CD4-positive, alpha-beta T cell treated with Interferon alpha-2 for 1 hour (primary cell): ENCODE measurements at places on chromosomes 13 and 19.

- DNase-seq = no peak
These were observed 163.1 kb upstream of the TSHZ3 start for GRCh38 chr19:31512181-31512970.

GRCh38 chr19:15680478-15681322 lies 7.8 kb downstream of the CYP4F12 start:
- DNase-seq = no peak

DNA sequence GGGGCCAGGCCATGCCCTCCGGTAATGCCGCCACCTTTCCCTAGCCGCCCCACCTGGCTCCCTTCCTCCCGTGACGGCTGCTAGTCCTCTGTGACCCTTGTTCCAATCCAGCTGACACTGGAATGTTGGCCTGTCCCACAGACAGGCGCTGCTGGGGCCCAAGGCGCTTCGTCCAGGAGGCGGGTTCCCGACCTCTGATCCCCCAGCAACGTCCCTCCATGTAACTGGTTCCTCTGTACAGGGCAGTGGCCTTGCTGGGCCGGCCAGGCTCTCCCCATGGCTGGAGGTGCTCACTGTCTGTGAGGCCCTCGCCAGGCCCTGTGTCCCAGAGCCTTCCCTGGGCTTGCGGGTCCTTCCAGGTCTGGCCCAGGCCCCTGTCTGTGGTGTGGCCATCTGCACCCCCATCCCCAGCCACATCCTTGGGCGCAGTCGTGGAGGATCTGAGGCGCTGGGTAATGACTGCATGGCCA lies 6.8 kb upstream of the GRIN3B start:
- DNase-seq = no peak

- DNase-seq = no peak
These were observed 566 bp downstream of the HMG20B start for GRCh38 chr19:3573162-3573857.

GRCh38 chr19:2434721-2435265 lies 7.4 kb upstream of the TIMM13 start:
- no peak for DNase-seq

DNA sequence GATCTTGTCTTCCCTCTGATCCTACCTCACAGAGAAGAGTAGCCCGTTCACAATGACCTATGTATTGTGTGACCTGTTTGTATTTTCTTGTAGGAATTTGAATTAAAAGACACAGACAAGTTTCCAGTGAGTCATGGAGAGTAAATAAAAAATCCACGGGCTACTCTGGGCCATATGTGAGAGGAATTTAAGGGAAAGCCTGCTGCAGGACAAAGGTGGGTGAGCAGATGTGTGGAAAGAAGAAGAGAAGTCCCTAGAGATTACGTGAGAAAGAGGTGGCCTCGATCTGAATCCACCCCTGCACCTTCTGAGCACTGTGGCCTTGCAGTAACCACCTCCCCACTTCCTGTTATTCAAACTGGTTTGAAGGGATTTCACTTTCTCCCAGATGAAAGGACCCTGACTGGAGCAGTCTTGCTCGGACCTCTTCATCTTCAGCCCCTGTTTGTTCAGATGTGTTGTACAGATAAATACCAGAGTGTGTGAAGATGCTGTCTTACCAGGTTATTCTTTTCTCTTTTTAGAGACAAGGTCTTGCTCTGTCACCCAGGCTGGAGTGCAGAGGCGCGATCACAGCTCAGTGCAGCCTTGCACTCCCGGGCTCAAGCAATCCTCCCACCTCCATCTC lies 205.4 kb downstream of the PDS5B start:
- no peak for DNase-seq
